ENCODE measurements at places on chromosomes 3 and 15. TPM values are rescaled to one million over a fixed set of nuclear protein-coding genes. Genes with fewer than 3 reads are reported as not detected.

DOCK3 gene
- 1.3 TPM for total RNA-seq

CD276 gene
- total RNA-seq = 172 TPM

DNA sequence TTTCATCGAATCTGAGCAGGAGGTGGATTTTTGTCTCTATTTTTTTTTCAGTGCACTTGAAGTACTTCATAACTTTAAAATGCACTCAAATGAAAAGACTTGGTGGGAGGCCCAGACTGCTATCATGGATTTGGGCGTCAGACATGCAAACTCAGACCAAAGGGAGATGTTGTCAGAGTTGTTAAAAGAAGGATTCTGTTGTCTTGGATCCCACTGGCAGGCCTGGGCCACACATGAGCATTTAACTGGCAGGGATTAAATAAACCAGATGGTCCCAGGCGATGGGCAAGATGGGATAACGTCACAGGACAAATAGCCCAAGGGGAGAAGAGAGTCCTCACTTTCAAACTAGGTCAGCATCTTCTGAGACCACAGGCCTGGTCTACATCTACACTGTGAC lies 15.4 kb downstream of the RTP1 start:
- DNase-seq = no peak

DNA sequence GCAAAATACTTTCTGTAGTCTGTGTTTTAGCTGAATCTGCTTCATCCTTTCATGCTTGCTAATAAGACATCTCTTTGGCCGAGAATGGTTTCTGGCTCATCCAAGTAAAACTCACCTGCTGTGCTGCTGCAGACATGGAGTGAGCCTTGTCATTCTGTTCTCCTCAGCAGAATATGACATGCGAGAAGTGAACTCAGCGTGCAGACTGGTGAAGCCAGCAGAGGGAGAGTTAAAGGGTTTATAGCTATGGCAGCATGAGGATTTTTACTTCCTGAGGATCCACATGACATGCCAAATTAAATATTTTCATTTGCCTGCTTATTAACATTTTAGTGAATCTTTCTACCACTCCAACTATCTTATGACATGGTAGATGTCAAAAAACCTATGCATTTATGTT lies 658.4 kb upstream of the NECTIN3 start:
- DNase-seq = no peak

GRCh38 chr3:182978387-182978786 lies 2.0 kb downstream of the DCUN1D1 start:
- no peak for DNase-seq
